Activated CD8-positive, alpha-beta T cell treated with anti-CD3 and anti-CD28 coated beads for 36 hours (primary cell): ENCODE measurements at places on chromosomes 5 and 9.

- no peak for DNase-seq
These were observed 53.9 kb downstream of the COL15A1 start for GRCh38 chr9:98997604-98998003.

DNA sequence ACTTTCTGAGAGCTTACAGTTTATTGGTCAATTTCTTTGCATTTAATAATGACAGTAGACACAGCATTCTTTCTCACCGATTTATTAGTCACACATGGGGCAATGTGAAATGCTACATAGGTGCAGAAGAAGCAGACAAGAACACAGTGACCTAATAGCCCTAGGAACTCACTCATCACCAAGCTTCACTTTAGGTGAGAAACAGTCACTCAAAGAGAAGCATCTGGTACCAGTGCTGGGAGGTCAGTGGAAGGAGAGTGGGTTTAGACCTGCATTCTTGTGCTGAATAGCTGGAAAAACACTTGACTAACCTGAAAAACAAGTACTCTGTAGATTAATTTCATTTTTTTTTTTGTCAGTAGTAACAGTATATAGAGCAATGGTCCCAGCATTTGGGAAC, 179.6 kb downstream of the GRIA1 start:
- no peak for DNase-seq

DNA sequence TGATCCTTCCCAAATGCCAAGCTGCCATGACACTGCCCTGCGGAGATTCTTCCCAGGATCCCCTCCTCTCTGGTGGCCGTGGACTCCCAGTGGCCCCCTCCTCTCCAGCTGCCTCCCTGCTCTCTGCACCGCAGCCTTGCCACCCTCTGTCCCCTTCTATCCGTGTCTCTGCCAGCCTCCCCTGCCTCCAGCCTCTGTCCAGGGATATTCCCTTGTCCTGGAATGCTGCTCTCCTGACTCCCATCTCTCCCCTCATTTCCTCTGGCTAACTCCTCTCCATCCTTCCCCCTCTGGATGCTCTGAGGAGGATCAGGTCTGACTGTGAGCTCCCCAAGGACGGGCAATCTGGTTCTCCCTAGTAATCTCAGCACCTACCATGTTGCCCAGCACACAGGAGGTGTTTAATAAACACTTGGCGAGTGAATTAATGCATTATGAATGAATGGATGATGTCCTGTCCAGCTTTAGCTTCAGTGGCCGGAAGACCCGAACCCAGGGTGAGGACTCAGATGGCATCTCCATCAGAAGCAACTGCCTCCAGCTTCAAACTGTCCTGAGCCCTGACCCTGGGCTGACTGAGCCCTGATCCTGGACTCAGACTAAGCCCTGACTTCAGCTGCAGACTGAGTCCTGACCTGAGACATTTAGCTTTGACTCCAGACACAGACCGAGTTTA, 7.5 kb upstream of the CRB2 start:
- no peak for DNase-seq

- no peak for DNase-seq
These were observed 376 bp downstream of the GOLGA1 start for GRCh38 chr9:124940521-124940893.

- DNase-seq = peak; percentile 51
These were observed 19.2 kb downstream of the CAPSL start for GRCh38 chr5:35919191-35919590.

- DNase-seq = no peak
These were observed 67.2 kb downstream of the MRPL36 start for GRCh38 chr5:1732238-1732941.
